ENCODE measurements at places on chromosomes 2 and 18.

DNA sequence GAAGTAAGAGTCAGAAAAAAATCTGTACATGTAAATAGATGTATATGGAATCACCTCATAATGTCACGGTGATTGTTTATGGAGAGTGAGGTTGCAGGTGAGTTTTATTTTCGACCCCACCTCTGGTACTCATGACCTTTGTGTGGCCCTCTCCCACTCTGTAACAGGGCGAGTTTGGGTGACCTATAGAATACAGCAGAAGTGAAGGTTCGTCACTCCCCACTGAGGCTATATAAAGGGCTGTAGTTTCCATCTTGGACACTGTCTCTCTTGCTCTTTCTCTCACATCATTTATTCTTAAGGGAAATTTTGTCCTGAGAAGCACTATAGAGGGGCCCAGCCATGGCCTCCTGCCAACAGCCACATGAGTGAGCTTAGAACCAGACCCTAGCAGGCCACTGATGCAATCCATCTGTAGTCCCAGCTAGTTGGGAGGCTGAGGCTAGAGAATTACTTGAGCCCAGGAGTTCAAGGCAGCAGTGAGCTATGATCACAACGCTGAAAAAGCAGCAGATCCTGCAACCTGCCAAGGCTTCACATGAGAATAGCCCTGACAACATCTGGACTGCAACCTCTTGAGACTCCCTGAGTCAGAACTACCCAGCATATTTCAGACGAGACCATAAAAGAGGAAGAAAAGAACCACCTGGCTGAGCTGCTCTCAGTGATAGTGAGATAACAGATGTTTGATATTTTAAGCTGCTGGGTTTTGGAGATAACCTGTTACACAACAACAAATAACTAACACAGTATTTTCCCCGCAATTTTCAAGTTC lies 74.3 kb upstream of the SLC1A4 start:
- no peak for DNase-seq

DNA sequence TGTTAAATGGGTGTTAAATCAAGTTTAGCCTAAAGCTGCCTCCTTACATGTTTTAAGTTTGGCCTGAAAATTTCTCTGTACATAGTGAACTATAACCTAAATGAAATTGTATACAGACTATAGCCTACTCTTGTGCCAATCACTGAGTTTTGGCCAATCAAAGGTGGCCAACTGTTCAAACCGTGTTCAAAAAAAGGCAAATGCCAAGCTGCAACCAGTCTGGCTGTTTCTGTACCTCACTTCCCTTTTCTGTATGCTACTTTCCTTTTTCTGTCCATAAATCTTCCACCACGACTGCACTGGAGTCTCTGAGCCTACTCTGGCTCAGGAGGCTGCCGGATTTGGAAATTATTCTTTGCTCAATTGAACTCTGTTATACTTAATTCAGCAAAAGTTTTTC lies 121.0 kb downstream of the SPOPL start:
- no peak for DNase-seq

DNA sequence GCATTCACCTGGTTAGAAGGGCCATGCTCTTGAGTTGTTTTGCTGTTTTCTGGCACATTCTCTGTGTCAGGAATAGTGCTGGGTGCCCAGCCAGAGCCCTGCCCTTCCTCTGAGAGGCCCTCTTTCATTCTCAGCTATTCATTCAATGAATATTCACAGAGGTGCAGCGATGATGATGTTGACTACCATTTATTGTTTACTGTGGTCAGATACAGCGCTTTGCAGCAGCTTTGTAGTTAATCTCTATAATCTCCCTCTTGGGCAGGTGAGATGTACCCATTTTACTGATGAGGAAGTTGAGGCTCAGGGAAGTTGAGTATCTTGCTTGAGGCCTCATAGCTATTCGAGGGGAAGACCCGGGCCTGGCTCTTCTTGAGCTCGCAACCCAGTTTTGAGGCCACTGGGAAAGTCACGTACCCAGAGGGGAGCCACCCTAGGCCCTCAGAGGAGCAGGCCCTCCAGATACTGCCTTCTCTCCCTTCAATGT lies 9.9 kb downstream of the INHBB start:
- no peak for DNase-seq

DNA sequence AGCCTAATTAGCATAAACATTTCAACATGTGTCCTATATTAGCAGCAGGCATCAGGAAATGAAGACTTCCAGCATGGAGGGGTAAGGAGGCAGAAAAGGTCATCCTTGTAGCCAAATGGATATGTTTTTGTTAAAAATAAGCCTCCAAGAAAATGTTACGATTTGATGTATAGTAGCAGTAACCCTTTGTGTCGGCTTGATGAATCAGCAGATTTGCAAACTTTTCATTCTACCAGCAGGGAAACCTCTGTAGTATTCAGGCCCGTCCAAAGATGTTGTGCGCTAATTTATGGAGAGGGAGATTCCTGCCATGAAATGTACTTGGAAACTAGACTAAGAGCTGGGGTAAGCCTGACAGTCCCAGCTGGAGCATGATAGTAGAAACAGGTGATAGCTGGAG lies 780.8 kb upstream of the KLHL29 start:
- DNase-seq, result no peak

GRCh38 chr2:174761837-174762236 lies 2.4 kb downstream of the CHRNA1 start:
- DNase-seq, result no peak

DNA sequence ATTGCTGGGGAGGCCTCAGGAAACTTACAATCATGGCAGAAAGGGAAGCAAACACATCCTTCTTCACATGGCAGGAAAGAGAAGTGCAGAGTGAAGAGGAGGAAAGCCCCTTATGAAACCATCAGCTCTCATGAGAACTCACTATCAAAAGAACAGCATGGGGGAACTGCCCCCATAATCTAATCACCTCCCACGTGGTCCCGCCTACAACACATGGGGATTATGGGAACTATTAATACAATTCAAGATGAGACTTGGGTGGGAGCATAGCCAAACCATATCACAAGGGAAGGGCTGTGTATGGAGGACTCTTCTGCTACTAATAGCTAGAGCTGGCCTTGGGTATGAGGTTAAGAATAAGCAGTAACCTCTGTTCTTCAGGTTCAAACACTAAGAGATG lies 8.8 kb upstream of the SETBP1 start:
- DNase-seq, result no peak

GRCh38 chr2:239502430-239503186 lies 101.8 kb upstream of the HDAC4 start:
- DNase-seq, result no peak

DNA sequence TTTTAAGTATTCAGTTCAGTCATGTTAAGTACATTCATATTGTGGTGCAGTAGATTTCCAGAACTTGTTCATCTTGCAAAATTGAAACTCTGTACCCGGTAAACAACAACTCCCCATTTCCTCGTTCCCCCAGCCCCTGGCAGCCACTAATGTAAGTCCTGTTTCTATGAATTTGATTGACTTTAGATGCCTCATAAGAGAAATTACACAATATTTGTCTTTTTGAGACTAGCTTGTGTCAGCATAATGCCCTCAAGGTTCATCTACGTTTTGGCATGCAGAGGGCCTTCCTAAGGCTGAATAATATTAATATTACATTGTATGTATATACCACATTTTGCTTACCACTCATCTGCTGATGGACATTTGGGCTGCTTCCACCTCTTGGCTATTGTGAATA lies 30.9 kb downstream of the METTL21A start:
- no peak for DNase-seq

DNA sequence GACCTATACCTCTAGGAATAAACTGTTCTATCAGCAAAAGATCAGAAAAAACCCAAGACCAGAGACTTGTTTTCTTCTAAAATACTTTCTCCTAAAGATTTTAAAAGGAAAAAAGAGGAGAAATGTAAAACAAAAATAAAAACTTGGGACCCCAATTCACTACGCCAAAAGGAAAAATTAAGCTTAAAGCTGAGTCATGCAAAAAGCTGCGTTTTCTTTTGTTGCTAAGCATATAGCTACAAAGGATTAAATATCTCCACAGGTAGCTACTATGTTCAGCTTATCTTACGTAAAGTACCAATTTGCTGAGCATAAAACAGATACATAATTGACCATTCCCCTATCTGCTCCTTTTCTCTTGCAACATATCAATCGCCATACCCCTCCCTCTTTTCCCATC lies 950.0 kb upstream of the NXPH2 start:
- no peak for DNase-seq

DNA sequence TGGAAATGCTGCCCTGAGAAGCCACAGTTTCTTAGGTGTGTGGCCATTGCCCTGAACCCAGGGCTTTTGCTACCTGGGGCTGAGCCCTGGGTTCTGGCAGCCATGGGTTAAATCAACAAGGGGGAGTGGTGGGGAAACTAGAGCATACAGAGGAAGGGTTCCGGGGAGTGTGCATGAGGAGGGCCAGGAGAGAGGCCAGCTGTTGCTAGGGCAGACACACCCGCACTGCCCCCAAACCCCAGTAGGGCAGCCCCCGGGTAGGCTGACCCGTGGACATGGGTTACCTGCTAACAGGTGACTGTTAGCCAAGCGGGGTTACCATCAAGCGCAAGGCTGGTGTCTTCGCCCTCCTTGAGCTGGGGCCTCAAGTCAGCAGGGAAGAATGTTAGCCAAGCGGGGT lies 14.8 kb upstream of the ARHGEF4 start:
- no peak for DNase-seq

DNA sequence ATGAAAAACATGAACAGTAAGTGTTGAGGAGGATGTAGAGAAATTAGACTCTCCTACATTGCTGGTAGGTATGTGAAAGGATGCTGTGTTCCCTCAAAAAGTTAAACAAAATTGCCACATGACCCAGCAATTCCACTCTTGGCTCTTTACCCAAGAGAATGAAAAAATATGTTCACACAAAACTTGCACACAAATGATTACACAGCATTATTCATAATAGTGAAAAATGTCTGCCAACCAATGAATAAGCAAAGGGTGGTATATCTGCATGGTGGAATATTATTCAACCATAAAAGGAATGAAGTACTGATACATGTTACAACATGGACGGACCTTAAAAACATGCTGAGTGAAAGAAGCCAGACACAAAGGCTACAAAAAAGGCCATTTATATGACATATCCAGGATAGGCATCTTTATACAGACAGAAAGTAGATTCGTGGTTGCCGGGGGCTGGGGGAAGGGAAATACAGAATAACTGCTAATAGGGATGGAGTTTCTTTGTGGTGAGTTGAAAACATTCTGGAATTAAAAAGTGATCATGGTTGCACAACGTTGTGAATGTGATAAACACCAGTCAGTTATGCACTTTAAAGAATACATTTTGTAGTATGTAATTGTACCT lies 85.4 kb upstream of the MYO3B start:
- no peak for DNase-seq

- DNase-seq, result no peak
Observed at GRCh38 chr18:35096677-35097011, 55.4 kb downstream of the MAPRE2 start.

DNA sequence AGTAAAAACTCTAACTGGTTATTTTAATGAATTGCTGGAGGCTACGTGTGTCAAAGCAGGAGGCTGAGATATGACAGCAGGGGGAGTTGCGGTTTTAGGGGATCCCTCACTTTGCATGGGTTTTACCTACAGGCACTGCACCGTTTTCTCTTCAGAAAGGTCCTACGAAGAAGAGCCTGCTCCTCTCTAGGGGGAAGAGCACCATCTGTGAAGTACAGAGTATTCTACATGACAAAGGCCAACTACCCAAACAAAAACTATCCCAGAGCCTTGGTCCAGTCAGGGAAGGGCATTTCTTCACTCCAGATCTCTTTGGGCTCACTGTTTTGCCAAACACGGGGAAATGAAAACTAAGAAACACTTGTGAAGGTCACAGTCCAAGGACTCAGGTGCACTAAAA lies 696.7 kb upstream of the SOX11 start:
- no peak for DNase-seq

DNA sequence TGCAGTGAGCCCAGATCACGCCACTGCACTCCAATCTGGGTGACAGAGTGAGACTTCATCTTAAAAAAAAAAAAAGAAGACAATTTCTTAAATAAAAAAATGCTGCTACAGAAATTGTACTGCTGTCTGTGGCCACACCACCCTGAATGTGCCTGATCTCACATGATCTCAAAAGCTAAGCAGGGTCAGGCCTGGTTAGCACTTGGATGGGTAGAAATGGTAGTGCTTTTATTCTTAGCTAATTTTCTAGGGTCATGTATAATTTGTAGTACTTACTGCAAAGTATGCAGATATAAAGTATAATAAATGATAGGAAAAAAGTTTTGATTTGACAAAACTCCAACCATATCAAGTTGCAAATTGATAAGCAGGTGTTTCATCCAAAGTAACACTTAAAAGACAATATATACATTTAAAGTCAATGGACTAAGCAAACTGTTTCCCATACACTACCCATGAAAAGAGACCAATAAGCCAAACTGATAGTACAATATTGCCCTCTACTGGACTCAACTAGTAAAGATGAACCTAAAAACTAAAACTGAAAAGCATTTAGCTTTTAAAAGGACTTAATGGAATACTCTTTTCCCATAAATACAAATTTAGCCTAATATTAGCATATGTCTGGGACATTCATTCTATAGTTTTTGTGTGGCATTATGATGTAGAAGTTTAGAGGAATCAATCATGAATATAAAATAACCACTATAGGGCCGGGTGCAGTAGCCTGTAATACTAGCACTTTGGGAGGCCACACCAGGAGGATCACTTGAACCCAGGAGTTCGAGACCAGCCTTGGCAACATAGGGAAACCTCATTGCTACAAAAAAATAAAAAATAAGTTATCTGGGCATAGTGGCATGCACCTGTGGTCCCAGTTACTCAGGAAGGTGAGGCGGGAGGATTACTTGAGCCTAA lies 18.6 kb upstream of the PEX13 start:
- DNase-seq, result no peak

DNA sequence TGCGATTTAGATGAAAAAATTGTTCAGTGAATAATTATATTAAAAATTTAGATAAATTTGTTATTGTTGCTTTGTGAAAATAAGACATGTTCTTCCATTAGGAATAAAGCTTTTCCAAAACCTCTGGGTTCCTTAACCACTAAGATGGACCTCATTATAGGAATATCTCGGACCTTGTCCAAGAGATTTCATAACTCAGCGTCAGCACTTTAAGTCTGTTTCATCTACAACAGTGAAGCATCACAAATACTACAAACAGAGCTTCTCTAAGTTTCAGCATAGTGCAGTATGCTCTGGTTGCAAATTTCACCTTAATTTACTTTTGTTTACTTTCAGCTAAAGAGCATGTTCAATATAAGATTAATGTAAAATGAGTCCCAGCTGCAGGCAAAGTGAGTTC lies 150.3 kb downstream of the UBE2E3 start:
- DNase-seq, result no peak

GRCh38 chr2:70089220-70089982 lies 2.1 kb downstream of the PCBP1 start:
- DNase-seq, result no peak

DNA sequence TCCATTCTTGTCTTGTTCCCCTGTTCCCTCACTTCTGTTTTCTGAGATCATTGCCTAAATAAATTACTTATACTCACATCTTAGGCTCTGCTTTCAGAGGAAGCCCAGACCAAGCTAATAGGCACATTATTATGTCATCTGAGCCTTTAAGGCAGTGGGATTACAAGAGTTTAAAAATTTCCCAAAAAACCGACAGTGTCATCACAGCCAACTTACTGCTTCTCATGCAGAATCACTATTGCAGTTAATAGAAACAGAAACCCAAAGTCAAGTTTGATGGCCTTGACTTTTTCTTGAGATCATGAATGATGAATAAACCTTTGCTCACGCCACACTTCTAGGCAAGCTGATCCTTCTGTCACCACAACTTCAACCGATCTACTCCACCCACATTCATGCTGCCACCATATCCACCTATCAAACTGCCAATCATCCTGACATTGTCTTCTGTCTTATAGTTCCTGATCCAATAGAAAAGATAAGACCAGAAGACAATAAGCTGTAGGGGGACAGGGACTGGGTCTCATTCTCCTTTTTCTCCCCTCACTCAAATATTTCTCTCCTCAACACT lies 142.7 kb upstream of the CREB1 start:
- no peak for DNase-seq

GRCh38 chr2:47179388-47179787 lies 24.3 kb upstream of the STPG4 start:
- no peak for DNase-seq
